ENCODE measurements at places on chromosomes 7 and 10. TPM values are rescaled to one million over a fixed set of nuclear protein-coding genes. Genes with fewer than 3 reads are reported as not detected.

Gene CCSER2
- 30.1 TPM for total RNA-seq

Gene ANXA8
- 2.5 TPM for total RNA-seq

Gene WIPF3
- total RNA-seq = not detected

Gene CTAGE4
- 2.1 TPM for total RNA-seq

Gene AS3MT
- 0.17 TPM for total RNA-seq

Gene IQUB
- not detected for total RNA-seq

Gene NME8
- not detected for total RNA-seq

Gene PAOX
- 0.66 TPM for total RNA-seq

Gene STAMBPL1
- total RNA-seq = 27.3 TPM

Gene GATA3
- total RNA-seq = not detected

Gene TMEM270
- not detected for total RNA-seq

Gene CLDN15
- 4.1 TPM for total RNA-seq

Gene ABCB1
- total RNA-seq = 0.81 TPM

Gene SPDYE11
- not detected for total RNA-seq

Gene SYNPO2L
- total RNA-seq = not detected

Gene LEP
- total RNA-seq = not detected

Gene KCNH2
- not detected for total RNA-seq

All from MG63 (cell line).